ENCODE measurements at places on chromosomes 1 and 21. TPM values are rescaled to one million over a fixed set of nuclear protein-coding genes. Genes with fewer than 3 reads are reported as not detected.
A peak's percentile ranks its signal among the peaks of the same experiment; 100 is the strongest.

SIM2 gene
- not detected for total RNA-seq

NPL gene
- total RNA-seq: 1.2 TPM

MYCL gene
- 0.36 TPM for total RNA-seq

- H3K4me3 ChIP-seq: no peak overlapping the region
- peaks cover 7% of the 10 kb centered on the region for H3K36me3 ChIP-seq
- DNase-seq: no peak
- peaks cover 42% of the 10 kb centered on the region for H3K4me1 ChIP-seq
- H3K27ac ChIP-seq: no peak overlapping the region
Measured at GRCh38 chr1:184745110-184745509, 9.5 kb downstream of the EDEM3 start.

- H3K4me3 ChIP-seq: no peak overlapping the region
- no peak overlapping the region for H3K27ac ChIP-seq
- no peaks in the 10 kb centered on the region for H3K36me3 ChIP-seq
Measured at GRCh38 chr1:184437291-184437690, 50.5 kb downstream of the C1orf21 start.

DNA sequence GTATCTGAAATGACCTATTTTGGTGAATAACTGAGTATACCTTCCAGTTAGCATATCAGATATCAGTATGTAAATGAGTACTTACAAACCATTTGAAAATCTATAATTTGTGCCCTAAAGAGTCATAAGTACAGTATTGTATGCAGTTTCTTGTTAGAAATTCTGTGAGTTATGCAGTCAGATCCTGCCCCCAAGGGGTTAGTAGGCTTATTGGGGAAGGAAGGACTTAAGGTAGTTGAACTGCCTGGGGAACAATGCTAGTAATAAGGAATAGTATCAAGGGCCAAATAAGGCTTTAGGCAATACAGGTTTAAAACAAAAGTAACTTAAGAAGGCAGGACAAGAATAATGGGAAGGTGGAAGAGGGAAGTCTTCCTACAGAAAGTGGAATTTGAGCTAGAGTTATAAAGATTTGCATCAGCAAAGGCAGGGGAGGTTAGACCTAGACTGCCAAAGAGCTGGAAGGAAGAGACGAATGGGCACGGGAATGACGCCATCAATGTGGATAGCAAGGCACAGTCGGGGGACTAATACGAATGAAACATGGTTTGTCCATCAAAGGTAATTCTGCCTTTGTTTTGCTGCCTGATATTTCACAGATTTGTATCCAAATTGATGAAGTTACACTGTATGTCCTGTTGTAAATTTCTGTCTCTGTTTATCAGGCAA is 182.9 kb upstream of the DPYD start:
- H3K4me3 ChIP-seq: no peak overlapping the region
- peak overlapping the region; percentile 19 for H3K27ac ChIP-seq
- no peak for DNase-seq
- H3K4me1 ChIP-seq: peaks cover 68% of the 10 kb centered on the region

DNA sequence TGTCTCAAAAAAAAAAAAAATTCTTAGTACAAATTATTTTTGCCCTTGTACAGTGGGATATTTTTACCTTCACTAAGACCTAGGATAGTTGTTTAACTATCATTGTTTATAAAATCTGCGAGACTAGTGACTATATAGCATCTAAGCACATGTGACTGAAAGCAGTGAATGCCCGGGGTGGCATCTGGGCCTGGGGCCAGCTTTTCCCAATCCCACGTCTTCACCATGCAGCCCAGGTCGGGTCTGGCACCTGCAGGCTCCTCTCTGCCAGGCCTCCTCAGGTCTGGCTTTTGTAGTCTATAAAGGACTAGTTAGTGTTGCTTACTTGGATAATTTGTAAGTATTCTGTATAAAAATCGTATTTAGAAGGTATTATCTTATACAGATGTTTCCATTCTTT is 40.8 kb downstream of the CBS start:
- no peak overlapping the region for H3K27ac ChIP-seq
- H3K36me3 ChIP-seq: peaks cover 7% of the 10 kb centered on the region
- H3K4me1 ChIP-seq: peaks cover 20% of the 10 kb centered on the region
- no peaks in the 10 kb centered on the region for H3K27me3 ChIP-seq
- DNase-seq: no peak
- H3K4me3 ChIP-seq: no peak overlapping the region

DNA sequence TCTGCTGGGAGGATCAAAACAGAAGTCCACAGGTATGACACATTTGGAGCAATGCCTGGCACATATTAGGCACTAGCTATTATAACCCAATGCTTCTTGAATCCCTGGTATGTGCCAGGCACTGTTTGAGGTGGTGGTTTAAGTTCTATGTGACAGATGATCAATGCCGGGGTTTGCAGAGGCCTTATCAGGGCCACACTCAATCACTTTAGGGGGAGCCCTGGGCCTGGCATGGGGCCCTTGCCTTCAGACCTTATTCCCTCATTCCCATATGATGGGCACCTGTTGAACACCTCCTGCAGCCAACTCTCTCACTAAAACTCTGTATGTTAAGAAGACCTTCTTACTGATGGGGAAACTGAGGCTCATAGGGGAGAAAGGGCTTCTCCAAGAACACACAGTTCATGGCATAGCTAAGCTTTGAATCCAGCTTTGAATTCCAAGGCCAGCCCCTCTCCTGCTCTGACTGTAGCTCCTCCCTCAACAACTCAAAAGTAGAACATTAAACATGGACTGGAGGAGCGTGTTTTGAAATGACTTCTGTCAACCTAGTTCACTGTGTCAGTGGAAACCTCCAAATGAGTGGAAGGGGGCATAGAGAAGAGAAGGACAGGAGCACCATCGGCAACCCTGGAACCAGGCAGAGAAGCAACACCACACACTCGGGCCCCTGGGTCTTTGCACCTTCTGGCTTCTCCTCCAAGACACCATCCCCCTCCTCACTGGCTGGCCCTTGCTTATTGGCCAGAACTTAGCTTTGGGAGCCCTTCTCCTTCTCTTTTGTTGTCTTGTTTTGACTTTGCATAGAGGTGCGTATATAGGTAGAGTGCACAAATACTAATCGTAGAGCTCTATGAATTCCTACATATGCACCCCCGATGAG is 6.6 kb upstream of the IFFO2 start:
- H3K4me1 ChIP-seq: peaks cover 33% of the 10 kb centered on the region
- H3K4me3 ChIP-seq: no peak overlapping the region
- H3K36me3 ChIP-seq: no peaks in the 10 kb centered on the region
- no peak for DNase-seq

- no peaks in the 10 kb centered on the region for H3K36me3 ChIP-seq
- no peak overlapping the region for H3K27ac ChIP-seq
- DNase-seq: no peak
Measured at GRCh38 chr1:179340918-179341317, 24.9 kb upstream of the AXDND1 start.

All from HFFc6 (cell line).